ENCODE measurements at places on chromosomes 5 and 9.

- no peak for ATAC-seq
These were observed 19.3 kb upstream of the NNT start for GRCh38 chr5:43583724-43584123.

DNA sequence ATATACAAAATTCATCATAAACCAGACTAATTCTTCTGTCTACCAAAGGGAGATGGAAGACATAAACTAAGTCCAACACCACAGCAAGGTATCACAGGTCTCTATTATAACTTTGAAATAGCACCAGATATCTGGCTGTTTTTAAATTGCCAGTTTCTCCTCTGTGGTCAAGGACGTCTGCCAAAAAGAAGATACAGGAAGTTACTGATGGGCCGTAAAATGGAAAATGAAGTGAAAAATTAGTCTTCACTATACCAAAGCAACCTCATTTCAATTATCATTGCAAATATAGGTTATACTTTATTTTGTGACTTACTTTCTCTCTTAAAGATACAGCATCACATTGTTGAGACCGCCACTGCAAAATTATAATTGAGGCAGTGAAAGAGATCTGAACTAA lies 225.5 kb downstream of the NDUFS4 start:
- no peak for ATAC-seq

DNA sequence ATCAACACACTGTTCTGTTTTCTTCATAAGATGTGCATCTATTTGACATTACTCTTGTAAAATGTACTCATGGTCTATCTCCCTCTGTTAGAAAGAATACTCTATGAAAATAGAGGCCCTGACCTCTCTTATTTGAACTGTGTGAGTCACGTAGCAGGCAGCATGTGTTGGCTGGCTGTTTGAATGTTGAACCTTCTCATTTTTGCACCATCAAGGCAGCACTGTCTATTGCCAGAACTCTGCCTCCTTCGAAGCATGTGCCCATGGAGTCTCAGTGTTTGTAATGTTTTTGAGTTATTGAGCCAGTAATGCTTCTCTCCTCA lies 144.4 kb downstream of the ALDH1A1 start:
- ATAC-seq = no peak

DNA sequence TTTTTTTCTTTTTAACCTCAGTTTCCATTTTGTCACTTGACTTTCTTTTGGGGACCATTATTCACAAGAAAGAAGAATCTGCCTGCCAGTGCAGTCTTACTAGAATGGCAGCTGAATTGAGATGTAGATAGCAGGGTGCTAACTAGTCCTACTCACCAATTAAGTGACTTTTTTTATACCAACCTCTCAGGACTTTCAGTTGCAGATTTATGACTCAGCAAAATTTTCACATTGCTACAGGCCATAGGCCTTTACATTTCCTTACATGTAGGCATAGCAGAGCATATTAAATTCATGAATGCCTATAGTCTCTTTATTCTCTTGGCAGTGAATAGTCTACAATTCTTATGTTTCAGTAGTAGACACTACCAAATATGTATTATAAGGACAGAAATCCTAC lies 54.0 kb upstream of the FKTN start:
- no peak for ATAC-seq

DNA sequence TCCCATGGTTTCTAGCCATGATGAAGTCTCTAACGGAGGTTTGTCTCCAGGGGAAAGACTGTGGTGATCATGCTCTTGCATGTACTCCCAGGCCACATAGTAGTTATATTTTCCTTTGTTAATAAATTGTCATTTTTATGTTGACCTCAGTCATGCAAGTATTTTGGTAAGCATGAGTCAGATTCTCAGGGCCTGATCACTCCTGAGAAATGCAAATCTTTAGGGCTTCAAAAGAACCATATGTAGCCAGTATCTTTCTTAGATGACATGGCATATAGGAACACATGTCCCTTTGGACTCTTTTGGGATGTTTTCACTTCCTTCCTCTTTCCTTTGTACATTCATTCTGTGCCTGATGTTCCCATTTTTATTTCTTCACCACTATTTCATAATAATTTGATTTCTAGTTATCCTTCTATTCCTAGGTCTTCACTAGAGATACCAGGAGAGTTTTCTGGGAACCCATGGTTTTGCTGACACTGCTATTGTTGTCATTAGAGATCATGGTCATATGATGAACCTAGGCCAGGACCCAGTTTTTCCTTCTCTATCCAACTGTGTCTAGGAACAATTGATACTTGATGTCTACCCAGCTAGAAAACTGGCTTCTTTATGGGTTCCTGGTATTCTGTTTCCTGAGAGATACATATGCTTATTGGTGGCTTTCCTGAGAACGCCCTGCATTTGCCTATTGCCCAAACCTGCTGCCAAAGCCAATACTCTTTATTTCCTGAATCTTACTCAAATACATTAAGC lies 248.1 kb upstream of the NREP start:
- peak; percentile 49 for ATAC-seq
